Epithelial cell of proximal tubule (primary cell): ENCODE measurements at places on chromosomes 1 and 21.

DNA sequence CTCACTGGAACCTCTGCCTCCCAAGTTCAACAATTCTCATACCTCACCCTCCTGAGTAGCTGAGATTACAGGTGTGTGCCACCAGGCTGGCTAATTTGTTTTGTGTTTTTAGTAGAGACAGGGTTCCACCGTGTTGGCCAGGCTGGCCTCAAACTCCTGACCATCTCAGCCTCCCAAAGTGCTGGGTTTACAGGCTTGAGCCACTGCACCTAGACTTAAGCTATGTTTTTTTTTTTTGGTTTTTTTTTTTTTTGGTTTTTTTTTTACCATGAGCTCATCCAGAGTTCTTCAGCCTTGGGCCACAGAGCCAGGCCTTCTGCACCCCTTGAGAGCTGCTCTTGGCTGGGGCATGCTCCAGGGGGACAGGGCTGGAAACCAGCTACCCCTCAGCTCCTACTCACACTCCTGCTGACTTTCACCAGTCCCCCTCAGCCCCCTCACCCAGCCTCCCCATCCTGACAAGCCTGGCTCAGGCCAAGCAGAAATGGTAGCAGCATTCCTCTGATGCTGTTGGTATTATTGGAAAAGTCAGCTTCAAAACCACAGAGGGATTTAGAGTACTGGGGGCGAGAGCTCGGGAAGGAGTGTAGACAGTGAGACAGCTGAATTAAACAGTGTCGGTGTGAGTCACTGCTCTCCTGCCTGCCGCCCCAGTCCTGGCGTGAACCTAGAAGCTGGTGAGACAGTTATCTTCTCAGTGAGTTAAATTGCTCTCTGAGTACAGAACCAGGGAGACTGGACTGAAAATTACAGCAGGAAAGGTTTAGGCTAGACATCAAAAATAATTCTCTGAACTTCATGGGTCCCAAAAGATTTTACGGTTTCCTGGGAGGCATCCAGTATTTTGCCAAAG, 63.7 kb downstream of the NAV1 start:
- no peak for DNase-seq

GRCh38 chr21:45698493-45699184, 55.1 kb downstream of the PCBP3 start:
- no peak for DNase-seq

DNA sequence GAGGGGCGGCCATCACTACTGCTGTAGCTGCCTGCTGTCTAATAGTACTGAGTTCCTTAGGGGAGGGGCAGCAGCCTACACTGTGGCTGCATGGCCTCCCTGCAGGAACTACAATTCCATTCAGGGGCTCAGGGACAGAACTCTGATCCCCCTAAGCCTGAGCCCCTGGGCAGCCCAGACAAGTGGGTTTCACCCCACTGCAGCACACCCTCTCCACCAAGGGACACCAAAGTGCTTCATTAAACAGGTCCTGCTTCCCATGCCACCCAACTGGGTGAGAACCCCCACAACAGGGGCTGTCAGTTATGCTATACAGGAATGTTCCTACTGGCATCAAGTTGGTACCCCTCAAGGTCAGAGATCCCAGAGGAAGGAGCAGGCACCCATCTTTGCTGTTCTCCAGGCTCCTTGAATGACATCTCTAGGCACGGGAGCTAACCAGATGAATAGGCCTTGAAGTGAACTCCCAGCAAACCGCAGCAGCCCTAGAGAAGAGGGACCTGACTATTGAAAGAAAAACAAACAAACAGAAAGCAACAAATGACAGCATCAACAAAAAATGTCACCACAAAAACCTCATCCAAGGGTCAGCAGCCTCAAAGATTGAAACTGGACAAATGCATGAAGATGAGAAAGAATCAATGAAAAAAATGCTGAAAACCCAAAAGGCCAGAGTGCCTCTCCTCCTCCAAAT, 437.4 kb downstream of the NUF2 start:
- no peak for DNase-seq

DNA sequence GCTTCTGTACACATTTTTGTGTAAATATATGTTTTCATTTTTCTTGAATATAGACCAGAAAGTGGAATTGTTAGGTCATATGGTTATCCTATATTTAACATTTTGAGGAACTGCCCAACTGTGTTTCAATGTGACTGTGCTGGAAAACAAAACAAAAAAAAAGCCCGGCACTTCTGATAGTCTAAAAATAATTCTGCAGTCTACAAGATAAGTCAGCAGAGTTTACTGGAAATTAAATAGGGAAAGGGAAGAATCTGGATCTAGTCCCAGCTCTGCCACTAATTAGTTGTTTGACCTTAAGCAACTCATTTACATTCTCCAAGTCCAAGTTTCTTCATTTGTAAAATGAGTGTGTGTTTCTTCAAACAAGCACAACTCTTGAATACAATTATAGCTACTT, 869.1 kb upstream of the B3GALT2 start:
- DNase-seq: no peak
